Activated naive CD8-positive, alpha-beta T cell treated with anti-CD3 and anti-CD28 coated beads, Interleukin-2, amount 50 U/mL, for 16 hours (primary cell): ENCODE measurements at places on chromosomes 7 and 10.

GRCh38 chr10:48333856-48334255 is 27.4 kb downstream of the MAPK8 start:
- DNase-seq, result no peak

- DNase-seq, result no peak
Measured at GRCh38 chr7:158106272-158106671, 481.4 kb downstream of the PTPRN2 start.

GRCh38 chr10:28794986-28795385 is 117.7 kb downstream of the BAMBI start:
- no peak for DNase-seq

DNA sequence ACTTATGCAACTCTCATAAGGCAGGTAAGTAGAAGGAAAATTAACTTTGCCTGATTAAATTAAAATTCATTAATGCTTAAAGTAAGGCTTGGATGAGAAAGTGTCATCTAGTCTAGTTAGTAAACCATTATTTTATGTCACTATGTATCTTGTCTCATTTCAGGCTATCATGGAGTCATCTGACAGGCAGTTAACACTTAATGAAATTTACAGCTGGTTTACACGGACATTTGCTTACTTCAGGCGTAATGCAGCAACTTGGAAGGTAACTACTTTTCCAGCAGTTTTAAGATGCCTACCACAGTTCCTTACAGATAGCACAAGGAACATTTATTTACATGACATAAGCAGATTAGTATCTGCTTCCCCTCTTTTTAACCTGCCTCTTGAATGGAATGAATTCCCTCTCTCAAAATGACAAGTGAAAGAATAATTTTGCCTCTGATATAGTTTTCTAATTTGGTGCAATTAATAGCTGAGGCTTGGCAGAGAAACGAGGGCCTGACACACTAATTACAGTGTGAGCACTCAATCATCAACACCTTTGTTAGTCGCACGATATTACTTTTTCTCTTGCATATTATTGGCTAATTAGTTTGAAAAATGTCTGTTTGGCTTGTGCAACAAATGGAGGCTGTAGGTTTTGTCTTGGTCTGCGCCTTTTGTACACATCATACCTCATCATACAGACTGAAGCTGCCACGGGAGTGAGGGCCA is 245.0 kb downstream of the FOXP2 start:
- no peak for DNase-seq

GRCh38 chr7:71735961-71736556 is 604.1 kb downstream of the GALNT17 start:
- no peak for DNase-seq

- DNase-seq, result no peak
Measured at GRCh38 chr7:73597978-73598782, 19.8 kb upstream of the TBL2 start.

GRCh38 chr7:128811631-128812430 is 18.4 kb upstream of the FLNC start:
- no peak for DNase-seq

GRCh38 chr7:22601003-22601402 is 101.0 kb upstream of the STEAP1B start:
- DNase-seq, result no peak

GRCh38 chr10:68095153-68095552 is 14.1 kb upstream of the MYPN start:
- no peak for DNase-seq

DNA sequence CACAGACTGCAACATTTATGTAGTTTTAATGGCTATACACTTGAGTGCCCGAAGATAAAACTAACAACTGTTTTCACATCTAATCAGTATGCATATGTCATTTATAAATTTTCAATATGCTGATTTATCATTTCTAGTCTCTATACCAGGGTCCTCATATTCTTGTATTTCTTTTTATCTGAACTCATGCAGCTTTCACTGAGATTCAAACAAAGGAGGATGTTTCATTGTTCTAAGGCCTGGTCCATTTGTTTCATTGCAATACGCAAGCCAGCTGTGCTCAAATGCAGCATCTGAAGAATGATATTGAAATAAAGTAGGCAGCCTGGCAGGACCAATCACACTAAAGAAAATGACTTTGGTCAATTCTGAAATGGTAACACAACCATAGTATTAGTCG is 31.7 kb downstream of the MAGI2 start:
- DNase-seq, result no peak

GRCh38 chr10:8069108-8069507 is 14.6 kb downstream of the GATA3 start:
- DNase-seq, result no peak

DNA sequence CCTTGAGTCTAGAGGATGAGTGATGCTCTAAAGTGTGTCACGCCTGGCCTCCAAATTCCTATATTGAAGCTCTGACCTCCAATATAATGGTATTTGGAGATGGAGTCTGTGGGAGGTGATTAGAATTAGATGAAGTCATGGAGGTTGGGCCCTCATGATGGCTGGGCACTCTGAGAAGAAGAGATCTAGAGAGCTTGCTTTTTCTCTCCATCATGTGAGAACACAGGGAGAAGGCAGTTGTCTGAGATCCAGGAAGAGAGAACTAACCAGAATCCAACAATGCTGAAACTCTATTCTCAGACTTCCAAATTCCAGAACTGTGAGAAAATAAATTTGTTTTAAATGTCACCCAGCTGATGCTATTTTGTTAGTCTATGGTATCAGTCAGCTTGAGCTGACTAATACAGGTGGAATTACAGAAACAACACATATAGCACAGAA is 15.1 kb downstream of the RNF216 start:
- no peak for DNase-seq

GRCh38 chr7:153090764-153091163 is 331.2 kb downstream of the ACTR3B start:
- DNase-seq, result no peak

GRCh38 chr10:5891009-5891408 is 966 bp downstream of the FBH1 start:
- DNase-seq, result no peak

- DNase-seq, result no peak
Measured at GRCh38 chr10:64257704-64258103, 736.5 kb downstream of the REEP3 start.

DNA sequence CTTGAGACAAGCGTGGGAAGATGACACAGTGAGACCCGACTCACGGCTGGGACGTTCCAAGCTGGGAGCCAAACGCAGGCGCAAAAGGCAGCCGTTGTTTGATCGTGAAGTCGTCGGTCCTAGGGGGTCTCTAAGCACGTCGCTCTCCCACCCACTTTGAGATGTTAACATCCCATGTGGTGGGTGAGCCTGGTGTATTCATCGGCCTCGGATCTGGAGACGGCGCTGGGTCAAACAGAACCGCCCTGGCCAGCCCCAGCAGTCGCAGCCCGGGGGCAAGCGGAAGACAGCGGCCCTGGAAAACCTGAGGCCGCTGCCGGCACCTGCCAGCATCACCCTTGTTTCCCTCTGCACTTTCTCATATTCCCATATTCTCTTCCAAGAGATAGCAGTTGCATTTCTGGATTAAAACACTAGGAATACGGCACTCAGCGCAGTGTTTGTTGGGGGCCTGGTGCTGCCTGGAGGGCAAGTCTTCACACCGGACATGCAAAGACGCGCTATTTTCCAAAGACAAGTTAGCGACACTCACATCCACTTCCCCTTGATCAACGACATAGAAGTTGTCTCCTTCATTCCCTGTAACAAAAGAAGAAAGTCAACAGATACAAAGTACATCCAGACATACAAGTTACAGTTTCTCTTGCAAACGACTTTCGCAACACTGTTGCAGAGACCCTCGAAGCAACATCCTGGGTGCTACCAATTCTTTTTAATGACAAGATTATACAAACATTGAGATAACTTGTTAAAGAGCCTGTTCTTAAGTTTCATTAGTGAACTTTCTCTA is 86.2 kb upstream of the PDGFA start:
- no peak for DNase-seq

GRCh38 chr10:21055339-21056135 is 158.4 kb upstream of the NEBL start:
- DNase-seq, result no peak

GRCh38 chr7:91264924-91265681 is 870 bp downstream of the FZD1 start:
- no peak for DNase-seq

DNA sequence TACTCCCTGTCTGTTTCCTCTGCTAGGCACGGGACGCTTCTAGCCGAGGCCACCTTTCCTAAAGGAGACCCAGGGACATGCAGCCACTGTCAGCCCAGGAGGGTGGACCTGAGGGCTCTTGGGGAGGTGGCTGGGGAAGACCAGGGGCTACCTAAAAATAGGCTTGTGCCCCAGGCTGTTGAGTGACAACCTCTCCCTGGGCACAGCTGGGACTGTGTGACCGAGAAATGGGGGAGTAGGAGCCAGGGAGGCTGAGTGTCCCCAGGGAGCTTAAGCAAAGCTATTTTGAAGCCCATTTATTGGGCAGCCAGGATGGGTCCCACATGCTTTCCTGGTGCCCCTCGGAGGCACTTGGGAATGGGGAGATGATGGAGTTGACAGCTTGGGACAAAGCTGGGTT is 63.8 kb downstream of the CALML3 start:
- no peak for DNase-seq

DNA sequence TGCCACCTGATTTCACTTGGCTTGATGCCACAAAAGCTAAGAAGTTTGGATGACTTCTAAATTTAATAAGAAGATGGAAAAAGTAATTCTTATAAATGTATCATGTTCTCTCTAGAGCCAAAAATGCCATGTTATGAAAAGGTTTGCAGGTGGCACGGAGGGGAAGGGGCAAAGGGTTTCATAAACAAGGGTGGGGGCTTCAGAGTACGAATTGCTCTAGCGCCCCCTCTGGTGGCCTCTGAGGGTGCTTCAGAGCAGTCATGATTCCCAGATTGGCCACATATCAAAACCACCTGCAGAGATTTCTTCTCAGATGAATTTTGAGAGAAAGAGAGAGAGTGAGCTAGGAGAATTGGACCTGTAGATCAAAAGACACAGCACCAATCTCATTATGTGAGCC is 208.6 kb upstream of the YAE1 start:
- no peak for DNase-seq

DNA sequence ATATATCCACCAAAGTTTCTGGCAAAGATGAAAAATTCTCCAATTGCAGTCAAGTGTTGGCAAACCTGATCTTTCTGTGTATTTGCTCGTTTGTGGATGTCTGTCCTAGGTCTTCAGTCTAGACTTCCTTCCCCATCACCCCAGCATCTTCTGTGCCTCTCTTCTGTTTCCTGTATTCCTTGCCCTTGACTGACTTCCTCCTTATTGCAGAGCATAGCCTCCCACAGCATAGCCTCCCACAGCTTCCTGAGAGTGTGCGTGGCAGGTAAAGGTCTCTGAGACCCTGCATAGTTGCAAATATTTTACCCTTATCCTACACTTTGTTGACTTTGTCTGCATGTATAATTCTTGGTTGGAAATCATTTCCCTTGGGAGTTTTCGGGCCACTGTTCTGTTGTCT is 18.4 kb downstream of the SLC18A2 start:
- no peak for DNase-seq

GRCh38 chr7:42913591-42913990 is 1.7 kb upstream of the C7orf25 start:
- no peak for DNase-seq

- no peak for DNase-seq
Measured at GRCh38 chr10:576130-576465, 113.4 kb downstream of the DIP2C start.

DNA sequence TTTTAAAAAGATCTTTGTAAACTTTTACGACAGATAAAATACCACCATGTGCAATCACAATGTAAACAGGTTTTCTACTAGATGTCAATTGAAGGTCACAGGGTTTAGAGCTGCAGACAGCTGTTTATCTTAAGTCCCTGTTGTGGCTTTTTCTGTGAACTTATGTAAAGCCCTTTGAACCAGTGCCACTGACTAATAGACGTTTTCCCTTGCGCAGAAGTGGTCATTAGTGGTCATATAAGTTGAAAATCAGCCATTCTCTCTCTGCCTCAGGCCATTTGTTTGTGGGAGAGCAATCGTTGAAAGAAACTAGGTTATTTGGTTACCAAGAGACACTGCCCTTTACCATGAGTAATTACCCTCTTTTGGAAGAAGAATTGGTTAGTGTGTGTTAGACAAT is 23.9 kb downstream of the CACNB2 start:
- DNase-seq, result no peak

DNA sequence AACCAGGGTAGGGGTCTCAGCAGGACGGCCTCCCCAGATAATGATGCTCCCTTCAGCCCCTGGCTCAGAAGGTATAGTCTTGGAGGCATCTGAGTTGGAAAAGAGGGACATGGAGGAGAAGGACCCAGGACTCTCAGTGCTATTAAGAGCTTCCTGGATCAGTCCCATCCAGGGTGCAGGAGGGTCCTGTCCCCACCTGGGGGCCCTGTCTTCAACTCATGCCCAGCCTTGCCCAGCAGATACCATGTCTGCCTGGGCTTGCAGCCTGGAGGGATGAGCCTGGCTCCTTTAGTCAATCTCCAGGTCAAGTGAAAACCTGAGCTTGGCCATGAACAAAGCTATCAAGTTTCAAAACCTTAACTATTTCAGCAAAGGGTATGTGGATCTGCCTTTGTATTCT is 67.6 kb downstream of the PRTFDC1 start:
- no peak for DNase-seq

GRCh38 chr10:121680879-121681655 is 82.8 kb upstream of the FGFR2 start:
- DNase-seq, result no peak

DNA sequence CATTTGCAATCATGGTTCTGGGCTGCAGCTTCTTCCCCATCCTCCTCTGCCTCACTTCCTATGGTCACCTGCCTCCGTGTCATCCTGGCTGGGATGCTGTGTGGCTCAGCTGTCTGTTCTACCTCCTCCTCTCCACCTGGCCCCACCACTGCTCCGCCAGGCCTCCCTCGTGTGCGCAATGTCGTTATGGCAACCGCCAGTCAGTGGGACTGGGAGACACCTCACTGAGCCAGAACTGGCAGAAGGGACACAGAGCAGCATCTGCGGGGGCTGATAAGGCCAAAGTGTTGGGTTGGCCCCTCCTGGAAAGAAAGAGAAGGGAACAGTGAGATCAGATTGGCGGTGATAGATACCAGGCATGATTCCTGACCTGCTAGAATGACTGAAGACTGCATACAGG is 527.5 kb downstream of the INHBA start:
- DNase-seq, result no peak

GRCh38 chr7:94303118-94303517 is 91.6 kb upstream of the COL1A2 start:
- DNase-seq, result no peak

DNA sequence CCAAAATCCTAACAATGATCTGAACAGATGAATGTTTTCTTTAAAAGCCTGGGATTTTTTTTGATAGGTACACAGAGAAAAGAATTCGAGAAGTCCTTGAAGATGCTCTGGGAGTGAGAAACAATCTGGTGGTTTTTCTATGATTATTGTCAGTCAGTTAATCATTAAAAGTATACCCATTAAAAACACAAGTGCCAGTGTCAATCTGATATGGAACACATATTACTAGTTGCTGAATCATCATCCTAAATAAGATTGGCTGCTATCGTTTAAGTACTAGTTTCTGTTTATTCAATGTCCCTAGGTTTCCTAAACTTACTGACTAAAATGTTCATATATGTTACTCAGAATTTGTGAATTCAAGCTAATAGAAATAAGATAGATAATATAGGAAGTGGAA is 16.1 kb downstream of the COL28A1 start:
- DNase-seq, result no peak

- no peak for DNase-seq
Measured at GRCh38 chr10:96017191-96017687, 26.1 kb upstream of the CCNJ start.
